ENCODE measurements at places on chromosomes 5 and 9.

DNA sequence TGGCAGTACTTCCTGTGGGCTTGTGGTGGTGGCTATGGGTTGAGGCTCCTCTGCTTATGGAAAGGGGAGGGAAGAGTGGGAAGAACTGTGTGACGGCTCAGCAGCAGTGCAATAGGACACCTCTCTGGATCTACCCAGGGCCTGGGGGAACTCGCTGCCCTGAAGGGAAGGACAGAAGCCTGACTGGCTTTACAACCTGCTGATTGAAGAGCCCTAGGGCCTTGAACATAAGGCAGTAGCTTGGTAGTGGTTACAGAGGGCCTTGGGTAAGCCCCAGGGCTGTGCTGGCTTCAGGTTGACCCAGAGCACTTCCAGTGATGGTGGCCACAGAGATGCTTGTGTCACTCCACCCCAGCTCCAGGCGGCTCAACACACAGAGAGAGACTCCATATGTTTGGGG is 5.5 kb downstream of the CCIN start:
- DNase-seq, result no peak

DNA sequence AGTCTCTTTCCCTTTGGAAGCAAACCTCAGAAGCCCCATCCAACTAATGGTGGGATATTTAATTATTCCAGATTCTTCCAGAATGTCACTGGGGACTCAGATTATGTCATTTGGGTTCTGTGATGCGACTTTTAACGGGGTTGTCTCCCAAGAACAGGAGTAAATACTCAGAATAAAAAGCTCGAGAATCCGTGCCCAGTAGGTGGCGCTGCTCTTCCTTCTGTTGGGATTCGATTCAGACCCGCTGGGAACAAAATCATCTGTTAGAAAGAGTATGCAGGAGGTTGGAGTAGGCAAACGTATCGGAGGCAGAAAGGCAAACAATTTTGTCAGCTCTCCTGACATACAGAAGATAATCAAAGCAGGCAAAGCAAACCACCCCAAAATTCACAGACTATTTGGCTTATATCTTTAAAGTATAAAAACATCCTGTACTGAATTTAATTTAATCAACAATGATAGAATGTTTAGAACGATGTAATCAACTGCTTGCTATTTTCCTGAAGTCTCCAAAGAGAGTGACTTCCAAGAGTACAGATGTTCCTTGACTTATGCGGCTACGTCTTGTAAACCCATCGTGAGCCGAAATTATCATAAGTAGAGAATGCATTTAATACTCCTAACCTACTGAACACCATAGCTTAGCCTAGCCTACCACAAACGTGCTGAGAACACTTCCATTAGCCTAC is 169.8 kb upstream of the RAI14 start:
- peak; percentile 60 for DNase-seq

GRCh38 chr5:153276151-153276550 is 214.3 kb upstream of the GRIA1 start:
- DNase-seq, result no peak

DNA sequence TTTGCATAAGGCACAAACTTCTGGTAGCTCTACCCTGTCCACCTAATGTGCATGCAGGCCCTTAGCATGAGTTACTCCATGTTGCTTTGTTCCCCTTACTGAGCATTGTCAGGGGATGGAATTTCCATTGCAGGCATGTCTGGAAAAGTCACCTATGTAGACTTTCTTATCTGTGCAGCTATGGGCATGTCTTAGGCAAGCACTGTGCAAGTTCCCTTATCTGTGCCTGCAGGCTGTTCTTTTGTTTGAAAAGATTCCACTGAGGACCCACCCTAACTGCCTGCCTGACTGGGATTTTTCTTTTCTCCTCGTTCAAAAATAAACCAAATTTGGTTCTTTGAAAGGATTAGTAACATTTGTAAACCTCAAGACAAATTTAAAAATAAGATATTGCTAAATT is 587.0 kb downstream of the CDH18 start:
- no peak for DNase-seq

- DNase-seq, result no peak
Observed at GRCh38 chr5:78235289-78235688, 59.2 kb downstream of the AP3B1 start.

GRCh38 chr5:66587771-66588170 is 8.4 kb upstream of the MAST4 start:
- DNase-seq, result no peak
